Erythroblast (primary cell): ENCODE measurements at places on chromosomes 7 and 10.

- DNase-seq, result no peak
Observed at GRCh38 chr7:72213081-72213480, 199.1 kb downstream of the CALN1 start.

DNA sequence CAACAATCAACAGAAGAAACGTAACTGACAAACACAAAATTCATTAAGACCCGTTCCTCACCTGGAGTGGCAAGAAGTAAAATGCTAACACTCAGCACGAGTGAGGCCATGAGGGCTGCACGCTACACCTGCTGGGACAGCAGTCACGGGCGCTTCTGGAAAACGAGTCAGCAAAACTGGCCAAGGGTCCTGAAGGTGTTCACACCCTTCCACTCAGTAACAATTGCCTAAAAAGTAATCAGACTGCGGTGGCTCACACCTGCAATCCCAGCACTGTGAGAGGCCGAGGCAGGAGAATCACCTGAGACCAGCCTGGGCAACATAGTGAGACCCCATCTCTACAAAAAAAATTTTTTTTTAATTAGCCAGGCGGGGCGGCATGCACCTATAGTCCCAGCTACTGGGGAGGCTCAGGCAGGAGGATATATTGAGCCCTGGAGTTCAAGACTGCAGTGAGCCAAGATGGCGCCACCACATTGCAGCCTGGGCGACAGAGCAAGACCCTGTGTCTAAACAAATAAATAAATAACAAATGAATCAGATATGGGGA, 199.1 kb downstream of the MAD1L1 start:
- no peak for DNase-seq

DNA sequence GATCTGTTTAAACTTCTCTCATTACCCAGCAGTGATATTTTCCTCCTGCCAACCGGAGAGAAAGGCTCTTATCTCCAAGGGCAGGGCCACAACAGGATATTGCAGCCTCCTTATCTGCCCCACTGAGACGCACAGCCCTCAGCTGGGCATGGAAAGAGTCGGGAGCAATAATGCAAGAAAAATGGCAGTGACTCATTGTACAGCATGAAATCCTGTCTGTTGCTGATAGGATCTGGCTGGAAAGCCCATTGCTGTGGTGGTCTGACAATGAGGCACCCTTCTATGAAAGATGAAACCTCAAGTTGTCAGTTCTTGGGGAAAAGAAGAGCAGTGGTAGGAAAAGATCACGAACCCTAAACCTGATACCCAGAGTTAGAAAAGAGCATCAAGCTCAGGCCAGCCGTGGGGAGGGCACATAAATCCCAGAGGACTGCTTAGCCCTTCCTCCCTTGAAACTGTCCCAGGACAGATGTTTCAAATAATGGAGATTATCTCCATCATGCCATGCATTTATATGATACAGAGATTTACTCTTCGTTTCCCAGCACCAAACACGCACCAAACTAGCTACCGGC, 47.0 kb upstream of the FIGNL1 start:
- peak; percentile 58 for DNase-seq

DNA sequence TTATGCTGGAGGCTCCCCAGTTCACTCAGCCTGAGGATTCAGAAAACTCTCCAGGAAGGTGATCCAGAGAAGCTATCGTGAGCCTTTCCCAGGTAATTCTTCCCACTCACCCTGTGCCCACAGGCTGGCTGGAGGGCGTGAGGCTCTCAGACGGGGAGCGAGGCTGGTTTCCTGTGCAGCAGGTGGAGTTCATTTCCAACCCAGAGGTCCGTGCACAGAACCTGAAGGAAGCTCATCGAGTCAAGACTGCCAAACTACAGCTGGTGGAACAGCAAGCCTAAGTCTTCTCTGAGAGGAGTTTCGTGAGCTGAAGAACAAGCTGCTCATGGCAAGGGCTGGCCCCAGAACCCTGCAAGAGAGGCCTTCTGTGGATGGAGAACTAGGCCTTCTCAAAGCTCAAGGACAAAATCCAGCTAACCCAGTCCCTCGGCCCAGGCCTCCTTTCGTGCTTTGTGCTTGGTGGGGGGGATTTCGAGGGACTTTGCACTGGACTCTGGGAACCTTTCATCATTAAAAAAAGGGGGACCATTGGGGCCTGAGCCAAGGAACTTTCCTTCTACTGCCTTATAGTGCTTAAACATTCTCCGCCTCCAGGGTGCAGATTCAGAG, 23.6 kb downstream of the NOBOX start:
- DNase-seq, result no peak

DNA sequence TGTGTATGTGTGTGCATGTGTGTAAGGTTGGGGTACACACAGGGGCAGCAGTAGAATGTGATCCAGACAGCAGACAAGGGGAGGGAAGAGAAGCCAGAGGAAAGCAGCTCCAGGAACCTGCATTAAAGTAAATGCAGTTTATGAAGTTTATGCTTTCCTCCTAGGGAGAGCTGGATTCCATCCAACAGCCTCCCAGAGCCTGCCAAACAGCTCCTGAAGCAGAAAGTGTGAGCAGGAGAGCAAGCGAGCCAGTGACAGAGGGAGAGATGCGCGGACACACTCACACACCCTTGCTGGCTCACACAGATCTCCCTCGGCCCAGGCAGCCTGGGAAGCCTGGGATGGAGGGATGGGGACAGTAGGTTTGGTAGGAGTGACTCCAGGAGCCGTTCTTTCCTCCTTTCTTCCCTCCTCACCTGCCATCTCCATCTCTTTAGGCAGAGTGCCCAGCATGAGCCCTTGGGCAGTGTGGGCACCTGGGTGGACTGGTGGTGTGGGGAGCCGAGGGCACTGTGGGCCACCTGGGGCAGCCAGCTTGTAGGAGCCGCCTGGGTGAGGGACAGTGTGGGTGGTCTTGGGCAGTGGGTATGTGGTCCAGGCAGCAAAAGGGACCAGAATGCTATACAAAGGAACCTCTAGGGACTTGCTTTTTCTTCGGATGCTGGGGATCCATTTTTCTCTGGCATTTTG, 46.1 kb downstream of the PAX2 start:
- DNase-seq, result no peak

GRCh38 chr7:17829001-17829400, 111.3 kb downstream of the SNX13 start:
- DNase-seq, result no peak

DNA sequence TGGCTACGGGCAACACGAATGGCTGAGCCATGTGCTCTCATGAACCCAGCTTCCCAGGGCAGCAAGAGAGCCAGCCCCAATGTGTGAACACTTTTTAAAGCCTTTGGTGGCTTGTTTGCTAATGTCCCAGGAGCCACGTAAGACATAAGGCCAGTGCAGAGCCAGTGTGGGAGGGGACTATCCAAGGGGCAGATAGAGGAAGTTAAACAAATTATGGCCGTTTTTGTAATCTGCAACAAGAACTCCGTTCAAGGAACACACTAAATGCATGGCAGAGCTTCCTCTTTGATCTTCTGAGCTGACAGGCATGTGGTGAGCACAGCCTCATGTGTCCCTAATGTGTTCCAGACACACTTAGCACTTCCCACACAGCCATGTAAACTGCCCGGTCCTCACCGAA, 133.3 kb downstream of the TEX36 start:
- DNase-seq, result no peak

GRCh38 chr7:28706584-28706983, 251.5 kb downstream of the TRIL start:
- DNase-seq, result no peak

DNA sequence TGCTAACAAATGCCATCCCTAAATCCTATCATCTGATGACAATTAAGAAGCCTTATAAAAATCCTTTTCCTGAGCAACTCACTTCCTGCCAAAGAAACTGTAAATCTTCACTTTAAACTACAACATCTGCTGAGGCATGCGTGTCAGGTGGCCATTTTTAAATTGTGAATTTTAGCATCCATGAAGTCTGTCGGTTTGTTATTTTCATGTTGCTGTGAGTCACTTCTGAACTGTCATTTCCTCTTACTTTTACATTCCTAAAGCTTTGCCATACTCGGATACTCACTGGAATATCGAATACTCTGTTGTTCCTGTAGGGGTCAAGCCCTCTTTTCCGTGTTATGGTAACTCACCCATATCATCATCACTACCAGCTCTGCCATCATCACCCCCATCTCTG, 34.3 kb upstream of the TMEM26 start:
- no peak for DNase-seq

DNA sequence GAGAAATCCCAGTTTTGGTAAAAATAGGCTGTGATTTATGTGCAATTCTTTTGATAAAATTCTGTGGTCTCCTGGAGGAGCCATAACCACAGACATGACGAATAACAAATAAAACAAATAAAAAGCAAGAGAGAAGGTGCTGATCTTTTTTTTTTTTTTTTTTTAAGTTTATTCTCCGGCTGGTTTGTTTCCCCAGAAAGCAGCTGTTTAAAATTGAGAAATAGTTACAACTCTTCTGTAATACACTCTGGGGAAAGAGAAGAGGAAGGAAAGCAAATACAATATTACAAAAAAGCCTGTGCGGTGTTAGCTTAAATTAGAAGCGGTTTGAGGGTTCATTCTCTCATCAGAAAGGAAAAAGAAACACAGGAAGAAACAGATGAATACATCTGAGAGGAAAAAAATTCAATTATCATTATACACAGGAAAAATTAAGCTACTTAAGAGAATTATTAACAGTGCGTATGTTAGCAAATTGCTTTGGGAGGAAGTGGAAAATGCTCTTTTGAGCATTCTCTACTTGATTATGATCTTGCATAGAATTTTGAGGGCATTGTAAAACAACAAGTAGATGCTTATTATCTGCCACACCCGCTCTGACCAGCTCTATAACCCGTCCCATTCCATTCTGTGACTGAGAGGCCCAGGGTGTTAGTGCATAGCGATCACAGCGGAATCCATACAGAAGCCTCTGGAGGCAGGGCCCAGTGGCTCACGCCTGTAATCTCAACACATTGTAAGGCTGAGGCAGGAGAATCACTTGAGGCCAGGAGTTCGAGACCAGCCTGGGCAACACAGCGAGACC, 40.6 kb upstream of the WAC start:
- DNase-seq, result peak; percentile 5

DNA sequence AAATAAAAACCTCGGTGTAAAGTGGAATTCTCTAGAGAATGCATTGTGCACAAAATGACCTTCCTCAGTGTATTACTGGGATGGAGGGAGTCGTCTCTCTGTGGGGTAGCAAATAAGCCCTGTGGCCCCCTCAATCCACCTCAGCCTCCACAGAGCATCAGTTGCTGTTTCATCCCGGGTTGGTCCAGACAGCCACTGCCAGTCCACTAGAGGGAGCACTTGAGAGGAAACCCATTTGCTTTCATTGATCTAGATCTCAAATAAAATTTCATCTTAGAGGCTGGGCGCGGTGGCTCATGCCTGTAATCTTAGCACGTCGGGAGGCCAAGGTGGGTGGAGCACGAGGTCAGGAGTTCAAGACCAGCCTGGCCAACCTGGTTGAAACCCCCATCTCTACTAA, 1128.7 kb downstream of the CNTNAP2 start:
- peak; percentile 66 for DNase-seq

GRCh38 chr7:152451356-152451755, 15.6 kb upstream of the KMT2C start:
- DNase-seq, result no peak

DNA sequence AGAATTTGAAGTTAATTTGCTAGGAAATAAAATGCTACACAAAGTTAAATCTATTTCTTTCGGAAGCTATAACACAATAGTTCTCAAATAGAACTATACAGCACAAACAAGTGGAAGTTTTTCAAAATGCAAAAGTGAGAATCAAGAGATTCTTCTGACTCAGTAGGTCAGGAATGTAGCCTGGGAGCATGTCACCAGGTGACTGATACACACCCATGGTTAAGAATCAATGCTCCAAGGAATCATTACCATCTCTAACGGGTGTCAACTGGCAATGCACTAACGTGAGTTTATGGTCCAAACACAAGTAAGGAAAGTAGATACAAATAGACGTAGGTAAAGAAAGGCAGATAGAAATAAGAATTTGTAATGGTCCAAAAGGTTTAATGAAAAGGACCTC, 170.5 kb downstream of the SRPK2 start:
- no peak for DNase-seq

GRCh38 chr7:142338633-142339501, 81.0 kb upstream of the PRSS58 start:
- DNase-seq, result no peak

GRCh38 chr10:103466734-103467133, 8.0 kb upstream of the CALHM1 start:
- no peak for DNase-seq

GRCh38 chr10:29981510-29981909, 77.9 kb downstream of the JCAD start:
- DNase-seq, result no peak

DNA sequence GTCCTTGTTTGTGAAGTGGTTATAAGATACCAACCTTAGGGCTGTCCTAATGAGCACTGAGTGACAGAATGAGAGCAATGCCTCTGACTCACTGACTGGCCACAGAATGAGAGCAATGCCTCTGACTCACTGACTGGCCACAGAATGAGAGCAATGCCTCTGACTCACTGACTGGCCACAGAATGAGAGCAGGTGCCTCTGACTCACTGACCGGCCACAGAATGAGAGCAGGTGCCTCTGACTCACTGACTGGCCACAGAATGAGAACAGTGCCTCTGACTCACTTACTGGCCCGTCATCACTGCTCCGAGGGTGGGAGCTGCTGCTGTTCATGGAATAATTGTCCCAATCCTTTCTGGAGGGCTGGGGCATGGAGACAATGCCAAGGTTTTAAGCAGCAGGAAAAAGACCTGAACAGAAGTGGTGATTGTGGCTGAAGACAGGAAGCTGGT, 265.2 kb upstream of the PPP2R2D start:
- DNase-seq, result no peak

- no peak for DNase-seq
Observed at GRCh38 chr10:115771755-115772154, 501.3 kb downstream of the GFRA1 start.

DNA sequence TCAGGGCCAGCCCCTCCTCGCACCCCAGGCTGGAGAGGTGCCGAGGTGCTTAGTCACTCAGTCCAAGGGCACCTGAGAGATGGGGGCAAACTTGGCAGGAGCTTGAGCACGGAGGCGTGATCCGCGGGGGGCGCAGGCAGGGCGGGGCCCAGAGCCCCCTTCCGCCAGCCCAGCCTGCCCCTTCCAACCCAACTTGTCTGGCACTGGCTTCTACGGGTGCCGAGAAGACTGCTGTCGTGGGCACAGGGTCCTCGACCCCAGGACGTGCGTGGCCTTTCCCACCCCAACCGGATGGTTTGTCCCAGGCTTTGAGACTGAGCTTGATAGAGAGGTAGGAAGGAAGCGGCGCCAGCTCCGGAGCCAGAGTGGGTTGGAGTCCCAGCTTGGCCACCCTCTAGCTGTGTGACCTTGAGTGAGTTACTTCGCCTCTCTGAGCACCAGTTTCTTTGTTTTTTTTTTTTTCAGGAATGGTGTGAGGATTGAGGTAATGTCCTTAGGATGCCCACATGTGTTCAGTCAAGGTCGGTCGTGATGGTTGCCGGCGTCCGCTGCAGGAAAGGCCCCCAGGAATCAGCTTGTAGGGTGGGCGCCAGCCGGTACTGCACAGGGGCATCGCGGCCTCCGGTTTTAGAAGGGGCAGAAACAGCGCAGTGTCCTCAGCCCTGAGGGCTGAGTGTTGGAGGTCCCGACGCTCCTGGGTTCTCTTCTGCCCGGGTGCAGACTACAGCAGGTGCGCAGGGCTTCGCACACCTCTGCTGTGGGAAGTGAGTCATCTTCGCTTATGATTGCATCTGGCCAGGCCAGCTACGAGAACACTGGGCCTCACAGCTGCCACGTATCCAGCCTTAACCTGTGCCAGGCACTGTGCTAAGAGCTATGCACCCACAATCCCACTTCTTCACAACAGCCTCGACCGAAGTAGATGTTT, 28.6 kb upstream of the VAX1 start:
- DNase-seq, result no peak

GRCh38 chr7:149196151-149196704, 882 bp downstream of the ZNF282 start:
- peak; percentile 54 for DNase-seq
